ENCODE measurements at places on chromosomes 4 and X.

DNA sequence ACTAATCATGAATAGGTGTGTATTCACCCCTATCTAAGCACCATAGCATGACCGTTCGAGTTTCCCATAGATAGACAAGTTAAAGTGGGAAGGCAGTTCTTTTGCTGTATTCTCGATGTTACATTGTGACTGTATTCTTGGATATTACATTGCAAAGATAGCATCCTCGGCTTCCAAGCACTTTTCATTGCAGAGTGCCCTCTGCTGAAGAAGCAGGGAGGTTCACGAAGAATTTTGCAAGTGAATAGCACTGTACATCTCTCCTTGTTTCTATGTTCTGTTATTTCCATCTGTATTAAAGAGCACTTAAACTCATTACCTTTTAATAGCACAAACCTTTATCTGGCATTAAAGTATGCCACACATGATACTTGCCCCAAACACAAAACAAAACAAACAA is 426.7 kb upstream of the ARX start:
- no peak for DNase-seq

- no peak for DNase-seq
These were observed 73.6 kb downstream of the PALLD start for GRCh38 chr4:168570466-168570865.

- DNase-seq: no peak
These were observed 408.6 kb upstream of the ACTRT1 start for GRCh38 chrX:128460835-128461234.

- DNase-seq: no peak
These were observed 57.1 kb upstream of the DDX3X start for GRCh38 chrX:41276661-41277506.

DNA sequence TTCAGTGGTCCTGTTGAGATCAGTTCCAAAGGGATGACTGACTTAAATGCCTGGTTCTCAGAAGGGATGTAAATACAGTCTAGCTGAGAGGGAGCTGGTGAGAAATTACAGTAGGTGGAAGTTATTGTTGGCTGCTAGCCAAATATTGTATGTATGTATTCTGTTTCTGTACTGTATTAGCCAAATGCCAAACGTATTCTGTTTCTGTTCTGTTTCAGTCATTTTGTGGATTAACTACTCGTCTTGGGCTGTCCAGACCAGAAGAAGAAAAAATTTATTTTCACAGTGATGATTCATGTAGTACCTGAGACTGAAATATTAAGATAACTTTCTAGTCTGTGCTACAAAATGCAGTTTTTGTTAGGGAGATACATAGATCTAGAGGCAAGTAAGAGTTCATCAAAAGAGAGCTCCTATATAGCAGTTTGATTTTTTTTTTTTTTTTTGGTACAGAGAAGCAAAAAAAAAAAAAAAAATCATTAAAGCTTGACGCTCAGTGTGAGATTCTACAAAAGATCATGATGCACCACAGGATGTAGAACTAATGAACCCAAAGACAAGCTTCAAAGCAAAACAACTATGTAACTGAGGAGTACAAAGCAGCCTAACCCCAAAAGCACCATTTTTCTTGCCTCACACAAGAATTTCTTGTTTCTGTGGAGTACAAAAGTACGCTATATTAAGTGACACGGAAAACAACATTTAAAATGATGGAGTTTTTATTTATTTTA is 54.8 kb downstream of the CASP6 start:
- DNase-seq: no peak

DNA sequence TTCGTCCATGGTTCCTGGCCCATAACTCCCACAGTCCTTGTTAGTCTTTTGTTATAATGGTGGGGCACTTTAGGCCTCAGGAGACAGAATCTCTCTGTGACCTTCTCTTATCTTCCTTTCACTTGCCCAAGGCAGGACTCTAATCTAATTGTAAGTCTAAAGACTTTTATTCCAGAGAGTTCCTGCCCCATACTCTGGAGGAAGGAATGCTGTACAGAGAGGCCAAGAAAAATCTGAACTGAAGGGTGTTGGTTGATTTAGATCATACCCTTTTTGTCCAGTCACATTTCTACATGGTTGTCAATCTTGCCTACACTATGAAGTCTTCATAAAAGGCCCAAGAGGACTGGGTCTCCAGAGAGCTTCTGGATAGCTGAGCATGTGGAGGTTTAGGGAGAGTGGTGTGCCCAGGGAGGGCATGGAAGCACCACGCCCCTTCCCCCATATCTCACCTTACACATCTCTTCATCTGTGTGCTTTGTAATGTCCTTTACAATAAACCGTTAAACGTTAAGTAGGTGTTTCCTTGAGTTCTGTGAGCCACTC is 84.5 kb downstream of the AFF1 start:
- DNase-seq: no peak

GRCh38 chr4:81687471-81687870 is 215.8 kb upstream of the RASGEF1B start:
- no peak for DNase-seq

GRCh38 chr4:150886597-150886996 is 128.5 kb downstream of the LRBA start:
- DNase-seq: peak; percentile 67

DNA sequence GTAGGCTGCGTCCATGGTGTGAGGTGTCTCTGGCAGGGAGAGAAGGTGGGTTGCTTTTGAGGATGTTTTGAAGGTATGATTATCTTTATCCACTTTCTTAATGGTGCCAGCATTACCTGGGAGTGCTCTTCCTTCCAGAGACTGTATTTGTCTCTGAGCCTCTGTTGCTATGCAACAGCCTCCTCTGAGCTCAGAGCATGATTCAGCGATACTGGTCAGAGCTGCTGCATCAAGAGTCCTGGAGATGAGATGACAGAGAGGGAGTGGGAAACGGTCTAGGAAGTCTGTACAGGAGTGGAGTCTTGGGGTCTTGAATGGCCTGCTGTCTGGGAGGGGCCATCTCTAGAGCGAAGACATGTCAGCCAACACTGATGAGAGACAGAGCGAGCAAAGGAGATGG is 104.4 kb upstream of the RAB40AL start:
- peak; percentile 56 for DNase-seq

GRCh38 chr4:8916906-8917305 is 45.3 kb upstream of the HMX1 start:
- DNase-seq: no peak

DNA sequence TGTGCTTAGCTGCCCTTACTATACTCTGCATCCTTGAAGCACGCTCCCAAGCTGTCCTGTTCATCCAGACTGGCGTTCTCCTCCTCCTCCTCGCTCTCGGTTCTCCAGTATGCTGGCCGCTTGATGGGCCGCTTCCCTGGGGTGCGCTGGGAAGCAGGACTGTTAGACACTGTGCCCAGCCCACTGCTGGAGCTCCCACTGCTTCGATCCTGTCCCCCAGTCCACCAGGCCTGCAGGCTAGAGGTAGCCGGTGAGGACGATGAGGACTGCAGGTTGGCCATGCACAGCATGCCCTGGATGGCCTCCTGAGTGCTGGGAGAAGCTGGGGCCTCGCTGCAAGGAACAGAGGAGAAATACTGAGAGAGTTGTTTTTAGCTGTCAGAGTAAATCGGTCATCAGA is 59.4 kb downstream of the PHF8 start:
- DNase-seq: no peak

DNA sequence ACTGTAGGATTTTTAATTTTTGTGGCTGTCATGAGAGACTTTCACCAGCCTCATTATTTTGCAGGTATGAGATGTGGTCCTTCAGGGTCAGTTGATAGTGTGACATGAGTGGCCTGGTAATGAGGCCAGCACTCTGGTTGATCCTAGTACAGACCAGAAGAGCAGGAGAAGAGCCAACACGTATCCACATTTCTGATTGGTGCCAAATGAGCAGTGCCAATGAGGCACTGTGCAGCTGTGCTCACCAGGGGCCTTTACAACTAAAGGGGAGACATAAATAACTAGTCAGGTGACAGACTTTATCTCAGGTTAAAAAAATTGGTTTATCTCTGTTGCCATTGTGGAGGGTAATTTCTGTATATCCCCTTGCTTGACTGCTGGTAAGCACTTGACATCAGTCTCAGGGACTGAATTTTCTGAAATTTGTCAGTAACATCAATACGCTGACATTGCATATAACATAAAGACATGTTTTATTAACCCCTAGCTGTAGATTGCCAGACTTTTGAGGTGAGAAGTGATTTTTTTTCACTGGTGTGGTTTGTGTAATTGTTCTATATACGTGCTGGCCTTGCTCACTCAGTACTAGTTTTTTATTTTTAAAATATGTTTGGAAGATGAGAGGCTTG is 101.2 kb downstream of the AFF1 start:
- DNase-seq: no peak

- DNase-seq: peak; percentile 10
These were observed 304.9 kb upstream of the RPS6KA3 start for GRCh38 chrX:20571611-20572010.

All from LHCN-M2 (cell line).